GM06990 (cell line): ENCODE measurements at places on chromosomes 6 and 20.

DNA sequence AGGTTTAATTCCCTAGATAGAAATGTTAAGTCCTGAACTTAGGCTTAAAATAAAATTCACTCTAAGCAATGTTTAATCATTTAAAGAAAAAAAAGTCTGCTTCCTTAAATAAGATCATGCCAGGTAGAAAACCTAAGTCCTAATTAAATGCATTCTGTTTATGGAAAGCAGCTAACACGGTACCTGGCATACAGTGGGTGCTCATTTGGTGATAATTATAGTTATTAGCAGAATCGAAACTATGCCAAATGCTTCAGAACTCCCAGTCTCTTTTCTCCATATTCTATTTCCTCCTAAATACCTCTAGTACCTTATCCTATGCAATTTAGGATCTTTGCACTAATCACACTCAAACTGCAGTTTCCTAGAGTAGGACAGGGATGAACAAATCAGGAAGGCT, 331.8 kb downstream of the EPHA7 start:
- no peak for DNase-seq

- DNase-seq: no peak
Measured at GRCh38 chr20:731891-732560, 36.3 kb downstream of the SLC52A3 start.

DNA sequence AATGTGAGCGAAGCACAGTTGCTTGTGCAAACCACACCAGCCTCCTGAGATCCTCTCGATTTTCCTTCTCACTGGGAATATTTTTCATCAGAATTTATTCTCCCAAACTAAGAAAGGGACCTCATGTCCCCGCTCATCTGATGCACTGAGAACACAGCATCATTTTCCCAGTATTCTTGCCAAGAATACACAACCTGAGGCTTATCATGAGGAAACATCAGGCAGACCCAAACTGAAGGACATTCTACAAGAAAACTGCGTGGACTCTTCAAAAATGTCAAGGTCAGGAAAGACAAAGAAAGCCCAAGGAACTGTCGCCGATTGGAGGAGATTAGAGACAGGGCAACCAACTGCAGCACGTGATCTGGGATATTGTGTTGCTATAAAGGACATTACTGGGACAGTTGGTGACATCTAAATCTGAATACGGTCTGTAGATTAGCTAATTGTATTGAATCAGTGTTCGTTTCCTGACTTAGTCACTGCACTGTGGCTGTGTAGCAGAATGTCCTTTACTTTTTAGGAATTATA, 72.3 kb downstream of the SNX5 start:
- DNase-seq: no peak

GRCh38 chr6:43713643-43714310, 26.2 kb upstream of the MRPS18A start:
- DNase-seq: peak; percentile 38

- DNase-seq: no peak
Measured at GRCh38 chr20:50438986-50439407, 71.2 kb upstream of the PTPN1 start.

DNA sequence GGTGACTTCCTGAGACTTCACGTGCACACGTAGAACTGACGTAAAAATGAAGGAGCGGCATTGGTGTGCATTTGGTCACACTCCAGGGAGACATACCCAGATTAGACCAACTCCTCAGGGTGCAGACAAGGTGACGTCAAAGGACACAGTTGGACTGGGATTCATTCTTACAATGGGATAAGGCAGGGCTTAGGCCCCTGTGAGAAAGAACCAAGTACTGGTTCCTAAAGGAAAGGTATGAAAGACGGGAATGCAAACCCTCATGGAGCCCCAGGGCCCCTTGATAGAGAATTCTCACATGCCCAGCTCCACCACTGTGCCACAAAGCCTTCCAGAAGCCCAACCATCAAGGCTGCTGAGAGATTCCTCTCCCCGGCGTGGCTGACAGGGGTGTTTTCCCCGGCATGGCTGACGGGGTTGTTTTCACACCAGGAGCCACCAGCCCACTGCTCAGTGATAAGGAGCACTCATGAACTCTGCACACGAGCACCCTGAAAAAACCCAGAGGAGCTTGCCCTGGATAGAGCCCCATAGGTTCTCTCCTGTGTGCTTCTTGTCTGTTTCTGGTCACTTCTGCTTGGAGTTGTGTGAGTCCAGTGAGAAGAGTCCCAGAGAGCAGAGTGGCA, 90.1 kb downstream of the CAP2 start:
- DNase-seq: no peak

- DNase-seq: no peak
Measured at GRCh38 chr6:149940672-149940982, 1.2 kb upstream of the ULBP2 start.

GRCh38 chr6:135673501-135674309, 176.2 kb upstream of the AHI1 start:
- no peak for DNase-seq

DNA sequence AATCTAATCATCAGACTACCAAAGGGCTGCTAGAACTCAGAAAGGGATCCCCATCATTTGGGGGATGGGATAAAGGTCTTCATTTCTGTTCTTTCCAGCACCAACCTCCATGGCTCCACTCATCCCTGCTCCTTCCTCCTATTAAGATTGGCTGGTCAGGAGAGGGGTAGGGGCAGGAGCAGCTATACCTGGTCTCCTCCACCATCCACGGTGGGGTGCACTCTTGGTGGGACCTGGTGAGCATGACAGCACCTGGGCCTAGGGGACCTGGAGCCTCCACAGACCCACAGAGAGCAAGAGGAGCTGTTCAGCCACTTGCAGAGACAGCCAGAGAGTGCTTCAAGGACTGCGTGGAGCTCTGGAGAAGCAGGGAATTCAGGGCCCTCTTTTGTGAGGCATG, 6.1 kb upstream of the ULBP2 start:
- DNase-seq: no peak

- DNase-seq: no peak
Measured at GRCh38 chr6:19805129-19805481, 32.1 kb upstream of the ID4 start.

GRCh38 chr6:142210606-142211005, 63.5 kb downstream of the VTA1 start:
- DNase-seq: no peak

DNA sequence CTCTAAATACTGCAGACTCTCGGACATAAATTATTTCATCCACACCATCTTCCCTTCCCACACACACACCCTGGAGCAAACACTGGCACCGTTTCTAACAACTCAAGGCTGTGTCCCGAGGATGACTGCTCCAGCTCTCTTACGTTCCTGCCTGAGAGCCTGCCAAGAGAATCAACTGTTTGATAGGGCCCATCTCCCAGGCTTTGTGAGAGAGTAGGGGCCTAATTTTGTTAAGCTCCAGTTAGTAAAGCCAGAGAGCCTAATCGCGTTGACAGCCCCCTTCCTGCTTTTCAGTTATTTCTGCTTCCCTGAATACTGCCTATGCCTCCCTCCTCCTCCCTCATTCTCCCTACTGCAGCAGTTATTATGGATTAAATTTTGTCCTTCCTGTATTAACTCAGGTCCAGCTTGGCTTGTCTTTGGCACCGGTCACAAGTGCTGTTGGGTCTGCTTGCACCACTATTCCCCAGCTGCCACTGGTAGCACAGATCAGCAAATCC, 118.1 kb upstream of the TMEM181 start:
- DNase-seq: no peak

DNA sequence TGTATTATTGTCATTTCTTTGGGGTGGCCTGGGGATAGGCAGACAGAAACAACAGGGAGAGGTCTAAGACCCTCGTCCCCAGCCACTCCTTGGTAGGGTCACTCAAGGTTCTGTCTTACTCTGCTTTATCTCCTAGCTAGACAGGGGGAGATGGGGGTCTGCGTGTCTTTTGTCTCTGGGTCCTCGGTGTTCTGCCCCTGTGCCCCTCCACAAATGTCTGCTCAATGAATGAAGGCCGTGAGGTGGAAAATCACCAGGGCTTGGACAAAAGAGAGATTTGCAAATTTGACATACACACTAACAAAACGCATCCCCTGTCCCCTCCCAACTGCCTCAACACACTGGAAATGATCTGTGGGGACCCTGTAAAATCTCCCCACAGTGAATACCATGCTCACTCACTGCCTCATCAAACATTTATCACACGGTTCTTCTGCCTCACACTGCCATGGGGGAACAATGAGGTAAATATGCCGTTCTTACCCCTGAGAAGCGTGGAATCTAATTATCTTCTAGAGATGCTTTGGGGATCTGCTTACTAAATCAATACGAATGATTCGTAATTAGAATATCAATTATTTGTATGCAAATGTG, 13.2 kb upstream of the VAPB start:
- DNase-seq: no peak

DNA sequence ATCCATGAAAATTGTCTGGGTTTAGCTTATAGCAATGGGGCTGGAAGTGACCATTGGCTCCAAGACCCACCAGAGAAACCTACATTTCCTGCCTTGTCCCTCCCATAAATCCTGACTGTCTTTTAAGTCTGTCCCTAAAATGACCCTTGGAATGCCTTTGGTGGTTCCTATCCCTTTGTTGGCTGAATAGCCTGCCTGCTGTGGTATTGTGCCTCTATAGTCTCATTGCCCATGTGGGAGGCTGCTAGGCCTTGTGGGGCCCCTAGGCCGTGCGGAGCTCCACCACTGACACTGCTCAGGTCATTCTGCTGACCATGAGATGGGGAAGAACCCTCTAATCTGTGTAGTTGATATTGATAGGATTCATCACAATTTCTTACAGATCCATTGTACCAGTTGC, 43.3 kb downstream of the SCP2D1 start:
- DNase-seq: no peak

GRCh38 chr20:38759106-38759505, 10.8 kb downstream of the ACTR5 start:
- no peak for DNase-seq

- DNase-seq: no peak
Measured at GRCh38 chr6:107665382-107665781, 158.7 kb downstream of the SCML4 start.

- no peak for DNase-seq
Measured at GRCh38 chr6:5850848-5851255, 155.9 kb downstream of the NRN1 start.

DNA sequence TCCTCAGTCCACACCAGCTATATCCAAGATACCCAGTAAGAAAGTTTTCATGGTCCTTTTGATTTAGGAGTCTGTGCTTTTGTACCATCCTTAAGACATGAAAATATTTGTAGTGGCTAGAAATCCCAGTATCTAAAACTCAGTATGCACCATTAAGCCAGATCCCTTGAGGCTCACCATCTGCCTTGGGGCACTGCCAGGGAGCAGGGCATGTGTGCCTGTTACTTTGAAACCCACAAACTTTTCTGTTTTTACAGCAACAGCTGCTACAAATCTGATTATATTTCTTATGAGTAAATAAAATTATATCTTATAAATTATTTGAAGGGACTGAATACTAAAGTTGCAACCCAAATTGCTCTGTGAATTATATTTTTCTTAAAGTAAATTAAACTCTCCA, 290.5 kb upstream of the MANEA start:
- no peak for DNase-seq

- DNase-seq: no peak
Measured at GRCh38 chr6:107460083-107460631, 793 bp upstream of the PDSS2 start.

- peak; percentile 0 for DNase-seq
Measured at GRCh38 chr6:140744659-140745320, 1370.3 kb upstream of the CITED2 start.

GRCh38 chr20:22805219-22805618, 220.8 kb upstream of the FOXA2 start:
- DNase-seq: no peak

DNA sequence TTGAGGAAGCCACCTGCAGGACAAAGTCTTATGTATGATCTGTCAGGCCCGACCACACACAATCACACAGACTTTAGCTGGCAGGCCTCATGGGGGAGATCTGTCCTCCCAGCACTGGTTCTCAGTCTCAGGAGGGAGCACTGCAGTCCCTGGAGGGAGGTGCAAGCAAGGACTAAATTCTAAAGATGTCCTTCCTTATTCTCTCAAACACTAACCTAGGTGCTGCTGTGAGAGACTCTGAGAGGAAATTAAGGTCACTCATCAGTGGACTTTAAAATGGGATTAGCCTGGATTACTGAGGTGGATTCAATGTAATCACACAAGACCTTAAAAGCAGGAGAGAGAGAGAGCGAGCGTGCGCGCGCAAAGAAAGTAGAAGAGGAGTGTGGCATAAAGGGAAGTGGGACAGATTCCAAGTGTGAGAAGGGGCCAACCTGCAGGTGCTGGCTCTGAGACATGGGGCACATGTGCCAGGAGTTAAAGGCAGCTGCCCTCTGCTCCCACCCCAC, 14.3 kb downstream of the GLO1 start:
- DNase-seq: no peak

- DNase-seq: no peak
Measured at GRCh38 chr6:104218116-104218515, 641.6 kb downstream of the HACE1 start.

DNA sequence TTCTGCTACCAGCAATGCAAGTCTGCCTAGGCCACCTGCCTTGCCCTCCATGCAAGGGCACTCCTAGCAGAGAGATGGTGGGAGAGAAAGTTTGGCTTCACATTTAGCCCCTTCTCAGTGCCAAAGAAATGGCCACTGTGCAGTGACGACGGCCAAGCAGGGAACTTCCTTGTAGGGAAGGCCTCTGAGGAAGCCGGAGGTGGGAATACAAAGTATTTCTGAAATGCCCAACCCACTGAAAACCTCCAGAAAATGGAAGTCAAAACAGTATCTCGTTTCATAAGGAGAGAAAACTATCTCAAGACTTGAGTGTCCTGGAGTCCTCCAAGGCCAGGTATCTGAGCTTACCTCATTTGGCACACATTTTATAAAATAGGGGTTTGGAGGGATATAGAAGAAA, 42.7 kb downstream of the JAG1 start:
- DNase-seq: no peak

DNA sequence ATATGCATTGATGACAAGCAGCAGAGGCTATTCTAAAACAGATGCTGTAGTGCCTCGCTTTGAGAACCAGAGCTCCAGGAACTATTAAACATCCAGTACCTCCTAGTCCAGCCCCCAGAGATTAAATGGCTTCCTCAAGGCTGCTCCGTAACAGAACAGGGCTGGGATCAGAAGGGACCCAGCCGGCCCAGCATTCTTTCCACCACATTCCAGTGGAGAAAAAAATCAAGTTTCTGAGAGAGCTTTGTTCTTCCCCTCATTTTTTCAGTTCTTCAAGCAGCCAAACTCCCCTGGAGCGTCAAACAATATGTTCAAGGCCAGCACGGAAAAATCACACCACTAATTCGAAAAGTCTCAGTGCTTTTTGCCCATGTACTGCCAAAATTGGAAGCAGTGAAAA, 5.8 kb upstream of the STMND1 start:
- no peak for DNase-seq

GRCh38 chr20:60304931-60305330, 346.7 kb downstream of the CDH26 start:
- no peak for DNase-seq

DNA sequence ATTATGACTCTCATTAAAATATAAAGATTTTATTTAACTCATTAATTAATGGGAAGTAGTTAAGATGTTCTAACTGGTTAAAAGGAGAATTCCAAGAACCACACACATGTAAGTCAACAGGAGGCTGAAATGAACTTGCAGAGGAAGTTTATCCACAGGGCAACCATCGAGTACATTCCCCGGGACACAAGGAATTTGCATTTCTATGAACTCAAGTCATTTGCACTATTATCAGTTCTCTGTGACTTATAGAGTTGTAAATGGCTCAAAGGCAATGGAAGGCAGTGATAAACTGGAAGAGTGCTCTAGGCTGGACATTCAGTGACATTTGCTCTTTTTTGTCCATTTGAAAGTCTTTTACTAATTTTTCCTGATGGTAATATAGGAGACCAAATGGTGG, 97.4 kb downstream of the SNX5 start:
- DNase-seq: no peak
